A673 (cell line): ENCODE measurements at places on chromosomes 5 and 9. TPM values are rescaled to one million over a fixed set of nuclear protein-coding genes. Genes with fewer than 3 reads are reported as not detected.
A peak's percentile ranks its signal among the peaks of the same experiment; 100 is the strongest.

- no peaks in the 10 kb centered on the region for H3K36me3 ChIP-seq
- no peaks in the 10 kb centered on the region for H3K4me1 ChIP-seq
- no peaks in the 10 kb centered on the region for H3K27me3 ChIP-seq
- DNase-seq, result no peak
- H3K4me3 ChIP-seq, result no peak overlapping the region
Measured at GRCh38 chr5:9431496-9432258, 114.2 kb downstream of the SEMA5A start.

GRCh38 chr9:103942651-103943050, 151.5 kb upstream of the SMC2 start:
- H3K36me3 ChIP-seq, result no peaks in the 10 kb centered on the region
- no peak overlapping the region for H3K4me3 ChIP-seq
- H3K27ac ChIP-seq, result no peak overlapping the region
- no peaks in the 10 kb centered on the region for H3K27me3 ChIP-seq

AQP3 gene
- total RNA-seq, result 0.37 and 0.43 TPM in 2 replicates

GRCh38 chr5:17604951-17605350, 968 bp downstream of the TAF11L11 start:
- H3K4me1 ChIP-seq, result no peaks in the 10 kb centered on the region
- DNase-seq, result no peak
- H3K4me3 ChIP-seq, result no peak overlapping the region
- H3K36me3 ChIP-seq, result no peaks in the 10 kb centered on the region
- H3K27ac ChIP-seq, result no peak overlapping the region

OR1Q1 gene
- not detected in 2 replicates for total RNA-seq

- no peak overlapping the region for H3K4me3 ChIP-seq
- no peaks in the 10 kb centered on the region for H3K4me1 ChIP-seq
- no peaks in the 10 kb centered on the region for H3K36me3 ChIP-seq
- DNase-seq, result no peak
- H3K27ac ChIP-seq, result no peak overlapping the region
Measured at GRCh38 chr9:110187126-110187525, 20.8 kb downstream of the C9orf152 start.

DNA sequence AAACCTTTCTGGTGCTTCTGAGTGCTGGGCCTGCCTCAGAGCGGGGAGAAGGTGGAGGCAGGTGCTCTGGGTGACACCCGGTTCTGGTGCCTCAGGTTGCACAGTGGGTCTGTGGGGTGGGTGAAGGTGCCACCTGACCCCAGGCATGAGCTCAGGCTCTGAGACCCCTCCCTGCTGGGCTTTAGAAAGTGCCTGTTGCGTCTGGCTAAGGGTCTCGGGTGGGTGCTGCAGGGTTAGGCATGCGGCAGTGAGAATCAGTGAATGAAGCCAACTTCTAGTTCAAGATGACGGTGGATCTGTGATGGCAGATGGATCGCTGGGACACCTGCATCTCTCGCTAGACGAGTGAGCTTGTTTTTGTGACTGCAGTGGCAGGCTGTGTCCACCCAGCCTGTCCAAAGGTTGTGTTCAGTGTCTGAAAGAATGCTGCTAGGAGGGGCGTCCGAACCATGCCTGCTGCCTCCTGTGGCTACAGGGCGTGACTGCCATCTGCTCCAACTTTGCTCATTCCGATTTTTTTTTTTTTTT, 5.0 kb downstream of the SQSTM1 start:
- peaks cover 7% of the 10 kb centered on the region for H3K4me1 ChIP-seq
- no peak for DNase-seq
- H3K27me3 ChIP-seq, result no peaks in the 10 kb centered on the region
- H3K4me3 ChIP-seq, result no peak overlapping the region

DNA sequence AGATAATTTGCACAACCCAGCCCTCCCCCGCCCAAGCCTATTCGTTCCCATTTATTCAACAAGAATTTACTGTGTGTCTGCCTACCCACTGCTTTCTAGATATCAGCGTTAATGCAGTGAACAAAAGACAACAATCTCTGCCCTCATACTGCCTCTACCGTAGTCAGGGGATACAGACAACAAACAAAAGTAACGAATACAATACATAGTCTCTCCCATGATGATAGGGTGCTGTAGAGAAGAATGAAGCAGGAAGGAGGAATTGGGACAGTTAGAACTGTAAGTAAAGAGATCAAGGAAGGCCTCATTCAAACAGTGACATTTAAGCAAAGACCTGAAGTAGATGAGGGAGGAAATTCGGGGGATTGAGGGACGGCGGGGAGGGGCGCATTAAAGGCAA, 1.7 kb downstream of the GFM2 start:
- no peak overlapping the region for H3K4me3 ChIP-seq
- H3K36me3 ChIP-seq, result peaks cover 38% of the 10 kb centered on the region
- H3K27ac ChIP-seq, result no peak overlapping the region
- H3K4me1 ChIP-seq, result peaks cover 22% of the 10 kb centered on the region
- H3K27me3 ChIP-seq, result no peaks in the 10 kb centered on the region

HRH2 gene
- total RNA-seq, result 0.09 TPM in 1 of 2 replicates, not detected in the other

- peak overlapping the region; percentile 61 for H3K4me3 ChIP-seq
- H3K36me3 ChIP-seq, result no peaks in the 10 kb centered on the region
- no peak for DNase-seq
Measured at GRCh38 chr5:116577064-116577788, 2.6 kb upstream of the SEMA6A start.

- H3K27ac ChIP-seq, result no peak overlapping the region
- H3K4me3 ChIP-seq, result no peak overlapping the region
- no peaks in the 10 kb centered on the region for H3K36me3 ChIP-seq
- no peaks in the 10 kb centered on the region for H3K27me3 ChIP-seq
- DNase-seq, result no peak
- no peaks in the 10 kb centered on the region for H3K4me1 ChIP-seq
Measured at GRCh38 chr5:67494186-67494855, 297.7 kb upstream of the CD180 start.

DNA sequence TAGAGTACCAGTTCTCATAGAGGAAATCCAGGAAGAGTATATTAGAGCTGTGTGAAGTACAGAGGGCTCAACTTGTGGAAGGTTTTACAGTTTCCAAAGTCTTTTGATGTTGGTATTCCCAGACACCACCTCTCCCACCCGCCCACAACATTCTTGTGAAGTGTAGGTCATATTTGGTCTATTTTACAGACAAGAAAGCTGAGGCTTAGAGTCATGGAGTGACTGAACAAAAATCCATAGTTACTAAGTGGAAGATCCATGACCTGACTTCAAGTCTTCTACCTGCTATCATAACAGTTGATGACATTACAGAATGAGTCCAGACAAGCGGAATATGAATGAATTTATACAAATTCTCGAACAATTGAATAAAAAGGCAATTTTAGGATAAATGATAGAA, 187.1 kb upstream of the RPS23 start:
- no peak for DNase-seq
- H3K36me3 ChIP-seq, result no peaks in the 10 kb centered on the region
- H3K27ac ChIP-seq, result no peak overlapping the region
- H3K4me1 ChIP-seq, result no peaks in the 10 kb centered on the region
- H3K27me3 ChIP-seq, result no peaks in the 10 kb centered on the region
- no peak overlapping the region for H3K4me3 ChIP-seq

DNA sequence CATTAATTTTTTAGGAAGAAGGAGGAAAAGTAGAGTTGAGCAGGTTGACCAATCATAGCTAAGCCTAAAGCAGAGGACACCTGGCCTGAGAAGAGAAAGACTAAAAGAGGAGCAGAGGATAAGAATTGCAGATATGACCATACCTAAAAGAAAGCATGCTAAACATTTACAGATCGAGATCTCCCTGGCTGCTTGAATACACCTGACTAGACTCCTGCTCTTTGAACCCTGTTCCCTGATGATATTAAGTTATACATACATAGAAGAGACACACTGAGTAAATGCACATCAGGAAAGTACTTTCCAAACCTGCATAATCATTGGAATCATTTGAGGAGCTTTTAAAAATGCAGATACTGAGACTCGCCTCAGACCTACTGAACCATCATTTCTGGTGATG, 232.3 kb upstream of the ELL2 start:
- no peaks in the 10 kb centered on the region for H3K36me3 ChIP-seq
- no peak for DNase-seq
- no peak overlapping the region for H3K27ac ChIP-seq
- no peaks in the 10 kb centered on the region for H3K27me3 ChIP-seq

SHOC1 gene
- not detected in 2 replicates for total RNA-seq

- H3K27me3 ChIP-seq, result no peaks in the 10 kb centered on the region
- no peak overlapping the region for H3K27ac ChIP-seq
- H3K36me3 ChIP-seq, result no peaks in the 10 kb centered on the region
- no peak for DNase-seq
- no peaks in the 10 kb centered on the region for H3K4me1 ChIP-seq
- no peak overlapping the region for H3K4me3 ChIP-seq
Measured at GRCh38 chr5:168482361-168482760, 3.9 kb upstream of the RARS1 start.

DNA sequence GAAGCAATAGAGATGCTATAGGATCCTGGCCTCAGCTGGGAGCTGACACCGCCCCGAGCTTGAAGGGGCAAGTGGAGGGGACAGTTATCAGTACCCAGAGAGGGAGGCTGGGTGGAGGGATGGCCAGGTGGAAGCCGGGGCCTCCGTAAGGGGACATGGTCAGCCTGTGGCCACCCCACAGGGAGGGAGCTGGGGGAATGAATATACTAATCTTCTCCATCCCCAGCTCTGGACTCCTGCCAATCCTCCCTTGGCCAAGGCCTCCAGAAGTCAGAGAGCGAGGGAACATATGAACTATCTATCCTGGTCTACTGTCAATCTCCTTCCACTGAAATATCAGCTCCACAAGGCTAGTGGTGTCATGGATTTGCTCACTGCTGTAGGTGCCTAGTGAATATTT, 109.3 kb downstream of the BOD1 start:
- H3K36me3 ChIP-seq, result no peaks in the 10 kb centered on the region
- DNase-seq, result no peak
- H3K27me3 ChIP-seq, result peaks cover 3% of the 10 kb centered on the region
- no peak overlapping the region for H3K27ac ChIP-seq

DNA sequence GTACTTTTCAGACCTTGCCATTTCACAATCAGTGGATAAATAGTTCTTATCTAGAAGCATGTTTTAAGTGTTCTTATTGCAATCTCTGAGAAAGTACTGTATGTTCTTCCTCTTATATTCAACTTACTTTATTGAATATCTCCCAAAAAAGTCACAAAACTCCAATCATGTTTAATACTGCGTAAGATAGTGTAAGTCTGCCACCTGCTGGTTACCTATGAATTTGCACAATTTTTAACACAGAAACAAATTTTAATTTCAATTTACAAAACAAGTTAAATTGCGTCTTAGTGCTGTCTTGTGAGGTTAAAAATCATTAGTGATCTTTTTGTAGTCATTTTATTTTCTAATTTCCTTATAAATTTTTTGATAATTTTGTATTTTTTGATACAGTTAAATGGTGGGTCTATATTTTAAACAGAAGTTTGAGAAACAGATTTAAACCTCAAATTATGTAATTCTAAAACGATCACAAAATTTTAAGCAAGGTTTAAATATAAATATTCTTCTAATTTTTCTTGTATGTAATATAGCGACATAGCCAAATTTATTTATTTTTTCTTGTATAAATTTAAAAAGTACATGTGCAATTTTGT, 115.8 kb downstream of the EMB start:
- no peak overlapping the region for H3K27ac ChIP-seq
- H3K36me3 ChIP-seq, result no peaks in the 10 kb centered on the region
- H3K4me1 ChIP-seq, result no peaks in the 10 kb centered on the region

DNA sequence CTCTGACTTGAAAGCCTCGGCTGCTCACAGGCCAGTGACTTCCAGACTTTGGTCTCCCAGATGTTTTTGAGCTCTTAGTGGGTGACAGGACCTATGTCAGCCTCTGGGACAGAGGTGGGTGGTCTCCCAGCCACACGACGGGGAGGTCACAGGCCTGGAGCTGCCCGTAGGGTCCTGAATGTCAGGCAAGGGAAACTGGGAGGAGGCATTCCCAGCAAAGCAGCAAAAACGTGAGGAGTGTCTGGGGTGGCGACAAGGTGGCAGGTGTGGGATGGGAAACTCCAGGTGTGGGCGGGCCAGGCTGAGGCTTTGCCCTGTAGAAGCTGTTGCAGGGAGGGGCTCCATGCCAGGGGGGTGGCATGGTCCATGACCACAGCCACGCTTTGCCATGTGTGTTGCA, 110.5 kb downstream of the CACNA1B start:
- H3K36me3 ChIP-seq, result no peaks in the 10 kb centered on the region
- peaks cover 45% of the 10 kb centered on the region for H3K27me3 ChIP-seq
- DNase-seq, result no peak

MEGF10 gene
- 0.71 and 0.87 TPM in 2 replicates for total RNA-seq

DNA sequence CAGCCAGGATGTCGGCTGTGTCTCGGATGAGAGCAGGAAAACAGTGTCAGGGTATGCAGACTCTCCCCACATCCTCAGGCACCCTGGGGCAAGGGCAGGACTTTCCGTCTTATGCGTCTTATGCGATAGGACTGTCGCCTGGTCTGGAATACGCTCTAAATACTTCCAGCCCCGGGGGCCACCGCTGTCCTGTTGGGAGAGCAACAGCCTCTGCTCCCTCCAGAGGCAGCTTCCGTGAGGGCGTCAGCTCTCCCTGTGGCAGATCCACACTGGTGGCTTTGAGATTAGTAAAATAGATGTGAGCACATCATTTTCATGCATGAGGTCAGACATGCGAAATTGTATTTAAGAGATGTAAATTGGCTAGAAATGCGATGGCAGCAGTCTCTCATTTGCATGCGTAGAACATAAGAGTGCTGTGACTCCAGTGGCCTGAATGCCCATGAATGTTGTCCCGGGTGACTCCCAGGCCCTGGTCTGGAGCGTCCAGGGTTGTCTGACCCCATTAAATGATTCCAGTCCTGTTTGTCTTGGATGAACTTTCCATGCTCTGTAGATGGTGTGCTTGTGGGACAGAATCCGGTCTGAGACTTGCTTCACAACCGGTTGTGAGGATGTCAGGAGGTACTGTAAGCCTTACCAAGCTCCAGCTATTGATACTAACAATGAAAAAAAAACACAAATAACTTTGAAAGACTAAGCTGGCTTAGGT, 228.2 kb downstream of the SYK start:
- no peak overlapping the region for H3K4me3 ChIP-seq
- DNase-seq, result no peak
- no peak overlapping the region for H3K27ac ChIP-seq
- H3K27me3 ChIP-seq, result no peaks in the 10 kb centered on the region
- no peaks in the 10 kb centered on the region for H3K4me1 ChIP-seq
- H3K36me3 ChIP-seq, result no peaks in the 10 kb centered on the region

GRCh38 chr9:91208837-91209236, 152.9 kb downstream of the AUH start:
- no peak overlapping the region for H3K4me3 ChIP-seq
- H3K36me3 ChIP-seq, result no peaks in the 10 kb centered on the region
- DNase-seq, result no peak
- no peaks in the 10 kb centered on the region for H3K27me3 ChIP-seq
- H3K27ac ChIP-seq, result no peak overlapping the region

ARID3C gene
- not detected in 2 replicates for total RNA-seq

- peak; percentile 39 for DNase-seq
- H3K27me3 ChIP-seq, result no peaks in the 10 kb centered on the region
- H3K4me3 ChIP-seq, result no peak overlapping the region
Measured at GRCh38 chr5:145991044-145991575, 54.7 kb downstream of the SH3RF2 start.

- no peaks in the 10 kb centered on the region for H3K27me3 ChIP-seq
- no peak overlapping the region for H3K27ac ChIP-seq
- no peak overlapping the region for H3K4me3 ChIP-seq
- H3K36me3 ChIP-seq, result no peaks in the 10 kb centered on the region
Measured at GRCh38 chr5:180072556-180072955, 997 bp upstream of the RNF130 start.

AGXT2 gene
- not detected in 2 replicates for total RNA-seq

PCDHGB2 gene
- total RNA-seq, result 6.2 and 6.5 TPM in 2 replicates
